Smooth muscle cell of the brain vasculature (primary cell): ENCODE measurements at places on chromosomes 16 and 17.

DNA sequence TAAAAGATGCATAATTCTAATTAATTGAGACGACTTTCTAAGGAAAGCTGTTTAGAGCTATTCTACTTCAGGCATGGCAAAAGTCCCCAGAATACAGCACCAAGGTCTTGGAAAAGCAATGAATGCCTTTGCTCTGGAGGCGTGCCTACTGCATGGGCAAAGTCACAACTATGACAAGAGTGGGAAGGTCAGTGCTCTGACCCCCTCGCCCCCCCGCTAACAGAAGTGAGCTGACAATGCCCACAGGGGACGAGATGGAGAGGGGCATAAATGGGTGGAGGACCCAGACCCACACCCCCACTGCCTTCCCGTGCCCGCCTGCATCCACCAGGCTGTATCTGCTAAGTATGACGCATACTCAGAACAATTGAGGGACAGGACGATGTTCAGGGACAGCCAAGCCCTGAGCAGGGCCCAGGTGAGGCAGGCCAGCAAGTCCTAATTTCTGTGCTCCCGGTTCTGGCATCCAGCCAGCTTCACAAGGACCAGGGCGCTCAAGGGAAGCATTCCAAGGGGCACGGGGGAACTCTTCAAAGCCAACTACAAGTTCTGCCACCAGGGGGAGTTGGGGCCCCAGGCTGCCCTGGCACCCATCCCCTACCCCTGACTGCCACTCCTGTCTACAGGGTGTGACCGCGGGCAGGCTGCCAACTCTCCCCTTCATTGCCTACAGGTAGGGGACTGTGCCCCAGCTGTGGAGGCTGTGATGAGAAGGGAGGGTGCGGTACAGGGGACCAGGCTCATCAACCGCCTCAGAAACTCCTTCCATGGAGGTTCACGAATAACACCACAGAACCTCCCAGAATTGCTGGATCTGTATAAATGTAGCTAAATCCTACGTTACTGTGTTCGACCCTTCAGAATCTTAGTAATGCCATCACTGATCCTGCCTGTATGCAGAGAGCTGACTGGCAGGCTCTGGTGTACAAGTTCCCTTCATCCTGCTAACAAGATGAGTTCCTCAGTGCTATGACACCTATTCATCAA is 20.8 kb downstream of the NPRL3 start:
- no peak for DNase-seq

- DNase-seq = peak; percentile 88
These were observed 28.7 kb upstream of the TNRC6A start for GRCh38 chr16:24700549-24701392.

DNA sequence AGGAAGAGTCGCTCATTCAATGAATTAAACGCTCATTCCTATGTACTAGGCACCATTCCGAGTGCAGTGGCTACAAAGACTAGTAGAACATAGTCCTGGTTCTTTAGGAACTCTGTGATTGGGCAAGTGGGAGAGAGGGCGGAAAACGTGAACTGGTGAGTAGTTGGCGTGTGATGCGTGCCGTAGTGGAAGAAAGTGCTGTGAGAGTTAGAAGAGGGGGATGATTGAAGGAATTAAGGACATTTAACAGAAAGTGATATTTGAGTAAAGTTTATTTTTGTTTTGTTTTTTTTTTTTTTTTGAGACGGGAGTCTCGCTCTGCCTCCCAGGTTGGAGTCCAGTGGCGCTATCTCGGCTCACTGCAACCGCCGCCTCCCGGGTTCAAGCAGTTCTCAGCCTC is 7.9 kb upstream of the SLFN14 start:
- no peak for DNase-seq

- no peak for DNase-seq
These were observed 28.5 kb downstream of the STAT5B start for GRCh38 chr17:42247734-42248133.

GRCh38 chr16:716768-717325 is 1.9 kb downstream of the METRN start:
- DNase-seq = no peak

DNA sequence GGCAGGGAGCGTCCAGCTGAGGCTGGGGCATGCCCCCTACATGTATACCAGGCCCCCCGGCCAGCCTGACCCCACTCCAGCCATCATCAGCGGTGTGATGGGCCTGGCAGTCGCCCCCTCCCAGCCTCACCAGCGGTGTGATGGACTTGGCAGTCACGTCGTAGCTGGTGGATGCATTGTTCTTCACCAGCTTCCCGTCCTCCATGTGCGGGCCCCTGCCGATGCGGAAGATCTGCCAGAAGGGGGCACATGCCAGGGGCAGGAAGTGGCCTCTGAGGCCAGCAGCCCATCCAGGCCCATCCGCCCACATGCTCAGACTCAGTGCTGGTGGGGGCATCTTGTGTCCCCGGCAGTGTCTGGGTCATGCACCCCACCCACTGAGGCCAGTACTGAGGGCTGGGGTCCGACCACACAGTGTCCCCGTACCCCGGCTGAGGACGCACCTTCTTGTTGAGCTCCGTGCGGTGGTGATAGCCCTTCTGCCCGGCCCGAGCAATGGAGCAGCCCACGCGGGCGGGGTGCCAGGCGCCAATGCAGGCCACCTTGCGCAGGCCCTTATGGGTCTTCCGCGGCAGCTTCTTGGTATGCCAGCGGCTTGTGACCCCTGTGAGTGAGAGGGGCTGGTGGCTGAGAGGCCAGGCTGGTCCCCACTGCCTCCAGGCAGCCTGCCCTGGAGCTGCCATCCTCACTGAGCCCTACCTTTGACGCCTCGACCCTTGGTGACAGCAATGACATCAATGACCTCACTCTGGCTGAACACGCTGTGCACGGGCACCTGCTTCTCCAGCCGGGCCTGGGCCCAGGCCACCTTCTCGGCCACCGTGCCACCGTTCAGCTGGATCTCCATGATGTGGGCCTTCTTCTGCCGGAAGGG is 3.7 kb upstream of the MSRB1 start:
- no peak for DNase-seq

- DNase-seq = no peak
These were observed 466 bp upstream of the HSF4 start for GRCh38 chr16:67163999-67164558.

- no peak for DNase-seq
These were observed 3.7 kb downstream of the ADAD2 start for GRCh38 chr16:84194470-84195200.

GRCh38 chr17:82815790-82816305 is 24.0 kb downstream of the ZNF750 start:
- DNase-seq = no peak

DNA sequence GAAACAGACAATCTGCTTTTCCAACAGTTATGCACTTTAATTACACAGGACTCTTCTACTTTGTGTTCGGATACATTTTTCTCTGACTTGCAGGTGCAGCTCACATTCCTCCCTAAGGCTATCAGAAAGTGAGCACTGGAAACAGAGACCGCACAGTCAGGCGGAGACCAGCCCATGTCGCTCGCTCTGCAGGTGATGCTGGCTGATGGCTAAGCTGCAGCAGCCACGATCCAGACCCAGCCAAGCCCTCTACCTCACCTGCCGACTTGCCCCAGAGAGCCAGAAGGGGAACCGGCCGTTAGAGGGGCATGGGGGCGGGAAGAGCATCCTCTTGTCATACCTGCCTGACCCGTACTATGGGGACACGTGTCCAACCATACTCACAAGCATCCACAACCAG is 33.8 kb downstream of the MAP1LC3B start:
- no peak for DNase-seq

DNA sequence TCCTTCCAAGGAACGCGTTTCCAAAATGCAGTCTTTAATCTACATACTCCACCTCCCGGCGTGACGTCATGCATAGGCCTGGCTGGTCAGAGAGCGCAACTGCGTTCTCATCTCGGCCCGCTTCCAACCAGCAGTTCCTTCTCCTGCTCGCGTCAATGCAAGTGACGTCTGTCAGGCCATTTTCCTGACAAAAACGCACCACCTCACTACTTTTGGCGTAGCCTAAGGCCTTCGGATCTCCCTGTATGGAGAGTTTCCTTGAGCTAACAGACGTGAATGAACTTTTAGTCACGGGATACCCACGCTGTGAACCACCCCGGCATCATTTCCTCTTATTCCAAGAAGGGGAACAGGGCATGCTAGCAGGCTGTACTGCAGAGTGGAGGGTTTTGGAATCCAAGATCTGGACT is 25.0 kb downstream of the TEX14 start:
- DNase-seq = no peak

DNA sequence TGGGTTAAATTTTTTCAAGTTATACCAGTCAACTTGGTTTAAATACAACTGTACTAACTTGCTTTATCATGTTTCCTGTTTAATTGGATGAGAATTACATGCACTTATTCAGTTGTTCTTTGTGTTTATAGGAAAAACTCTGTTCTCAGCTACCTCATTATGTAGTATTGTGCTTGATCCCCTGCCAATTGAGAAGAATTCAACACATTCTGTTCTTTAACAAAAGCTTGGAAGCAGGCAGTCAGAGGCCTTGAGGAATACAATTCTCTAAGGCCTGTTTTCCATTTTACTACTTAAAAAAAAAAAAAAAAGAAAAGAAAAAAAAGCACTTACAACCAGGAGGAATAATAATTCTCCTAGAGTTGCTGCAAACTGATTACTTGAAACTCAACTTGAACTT is 60.6 kb upstream of the CMIP start:
- DNase-seq = no peak

- DNase-seq = no peak
These were observed 123.0 kb downstream of the RPTOR start for GRCh38 chr17:80667462-80668277.

DNA sequence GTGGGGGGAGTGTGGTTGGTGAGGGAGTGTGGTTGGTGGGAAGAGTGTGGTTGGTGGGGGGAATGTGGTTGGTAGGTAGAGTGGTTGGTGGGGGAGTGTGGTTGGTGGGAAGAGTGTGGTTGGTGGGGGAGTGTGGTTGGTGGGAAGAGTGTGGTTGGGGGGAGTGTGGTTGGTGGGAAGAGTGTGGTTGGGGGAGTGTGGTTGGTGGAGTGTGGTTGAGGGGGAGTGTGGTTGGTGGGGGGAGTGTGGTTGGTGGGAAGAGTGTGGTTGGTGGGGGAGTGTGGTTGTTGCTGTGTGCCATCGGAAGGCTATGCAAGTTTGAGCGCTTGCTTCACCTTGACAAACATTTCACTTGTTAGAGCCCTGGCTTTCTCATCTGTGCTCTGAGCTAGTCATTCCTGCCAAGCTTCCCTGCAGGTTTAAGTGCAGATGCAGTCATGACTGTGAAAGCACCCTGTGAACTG is 20.1 kb downstream of the MINK1 start:
- no peak for DNase-seq

DNA sequence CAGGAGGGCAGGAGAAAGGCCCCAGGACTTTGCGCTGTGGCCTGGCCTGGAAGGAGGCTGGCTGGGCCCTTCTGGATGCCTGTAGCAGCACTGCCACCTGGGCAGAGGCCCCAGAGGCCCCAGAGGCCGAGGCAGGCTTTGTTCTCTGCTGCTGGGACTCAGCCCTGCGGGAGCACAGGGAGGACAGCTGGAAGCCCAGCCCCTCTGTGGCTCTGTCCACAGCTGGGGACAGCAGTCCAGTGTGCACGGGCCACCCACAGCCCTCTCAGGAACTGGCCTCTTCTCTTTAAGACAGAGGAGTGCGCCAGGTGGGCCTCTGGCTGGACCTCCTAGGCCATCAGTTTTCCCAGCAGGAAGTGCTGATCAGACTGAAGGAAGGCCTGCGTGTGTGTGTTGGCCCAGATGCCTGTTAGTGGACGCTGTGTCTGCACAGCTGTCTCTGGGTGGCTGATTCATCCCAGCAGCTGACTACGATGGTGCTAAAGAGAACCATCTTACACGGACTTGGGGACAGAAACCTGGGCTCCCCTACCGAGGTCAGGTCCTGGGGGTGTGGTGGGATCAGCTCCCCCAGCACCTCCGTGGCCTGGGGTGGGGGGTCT is 26.9 kb upstream of the ZNF750 start:
- DNase-seq = no peak

DNA sequence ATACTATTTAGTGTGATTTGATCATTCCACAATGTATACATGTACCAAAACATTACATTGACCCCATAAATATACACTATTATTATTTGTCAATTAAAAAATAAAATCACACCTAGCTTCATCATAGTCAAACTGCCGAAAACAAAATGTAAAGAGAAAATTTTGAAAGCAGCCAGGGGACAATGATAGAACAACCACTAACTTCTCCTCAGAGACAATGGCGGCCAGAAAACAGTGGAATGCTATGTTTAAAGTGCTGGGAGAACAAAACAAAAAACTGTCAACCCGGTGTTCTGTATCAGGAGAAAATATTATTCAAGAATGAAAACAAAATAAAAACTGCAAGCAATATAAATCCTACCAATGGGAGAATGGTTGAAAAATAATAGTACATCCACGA is 63.2 kb downstream of the METRNL start:
- no peak for DNase-seq

- no peak for DNase-seq
These were observed 9.2 kb downstream of the MMP15 start for GRCh38 chr16:58034774-58035173.
